ENCODE measurements at places on chromosomes 5 and 9. TPM values are rescaled to one million over a fixed set of nuclear protein-coding genes. Genes with fewer than 3 reads are reported as not detected.

- no peak overlapping the region for H3K4me3 ChIP-seq
- H3K36me3 ChIP-seq = no peaks in the 10 kb centered on the region
- peaks cover 5% of the 10 kb centered on the region for H3K27me3 ChIP-seq
Measured at GRCh38 chr5:135271533-135272310, 127.3 kb downstream of the MACROH2A1 start.

GRCh38 chr9:124286292-124286931, 28.7 kb downstream of the NEK6 start:
- peak overlapping the region; percentile 70 for H3K27ac ChIP-seq
- peaks cover 14% of the 10 kb centered on the region for H3K4me1 ChIP-seq
- no peaks in the 10 kb centered on the region for H3K36me3 ChIP-seq
- DNase-seq = no peak
- H3K27me3 ChIP-seq = no peaks in the 10 kb centered on the region

DNA sequence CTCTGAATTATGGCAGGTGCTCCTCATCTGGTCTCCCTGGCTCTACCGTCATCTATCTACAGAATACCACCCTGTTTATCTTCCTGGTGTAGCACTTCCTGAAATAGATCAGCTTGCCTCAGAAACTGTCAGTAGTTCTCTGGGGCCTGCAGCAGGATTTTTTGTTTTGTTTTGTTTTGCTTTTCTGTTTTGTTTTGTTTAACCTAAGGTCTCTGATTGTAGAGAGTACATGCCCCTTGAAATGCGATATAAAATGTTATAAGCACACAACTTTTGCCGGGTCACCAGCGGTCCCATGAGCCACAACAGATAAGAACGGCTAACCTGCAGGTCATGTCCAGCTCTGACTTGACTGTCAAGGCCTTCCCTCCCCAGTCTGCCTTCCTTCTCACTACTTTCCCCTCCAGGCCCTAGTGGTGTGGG, 26.6 kb upstream of the CREBRF start:
- H3K4me1 ChIP-seq = peaks cover 6% of the 10 kb centered on the region
- no peaks in the 10 kb centered on the region for H3K36me3 ChIP-seq
- H3K27me3 ChIP-seq = no peaks in the 10 kb centered on the region
- H3K4me3 ChIP-seq = no peak overlapping the region

- H3K27ac ChIP-seq = no peak overlapping the region
- DNase-seq = no peak
- H3K4me3 ChIP-seq = no peak overlapping the region
- H3K27me3 ChIP-seq = no peaks in the 10 kb centered on the region
Measured at GRCh38 chr9:105437704-105438103, 10.1 kb upstream of the FSD1L start.

DNA sequence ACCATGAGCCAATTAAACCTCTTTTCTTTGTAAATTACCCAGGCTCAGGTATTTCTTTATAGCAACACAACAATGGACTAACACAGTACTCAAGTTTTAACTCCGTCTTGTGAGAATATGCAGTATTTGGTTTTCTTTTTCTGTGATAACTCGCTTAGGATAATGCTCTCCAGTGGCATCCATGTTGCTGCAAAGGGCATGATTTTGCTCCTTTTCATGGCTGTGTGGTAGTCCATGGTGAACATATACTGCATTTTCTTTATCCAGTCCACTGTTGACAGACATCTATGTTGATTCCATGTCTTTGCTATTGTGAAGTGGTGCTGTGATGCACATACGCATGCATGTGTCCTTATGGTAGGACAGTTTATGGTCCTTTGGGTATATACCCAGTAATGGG, 10.9 kb downstream of the VPS13A start:
- H3K27me3 ChIP-seq = no peaks in the 10 kb centered on the region
- no peak for DNase-seq
- no peak overlapping the region for H3K4me3 ChIP-seq
- no peaks in the 10 kb centered on the region for H3K36me3 ChIP-seq
- H3K4me1 ChIP-seq = no peaks in the 10 kb centered on the region

DNA sequence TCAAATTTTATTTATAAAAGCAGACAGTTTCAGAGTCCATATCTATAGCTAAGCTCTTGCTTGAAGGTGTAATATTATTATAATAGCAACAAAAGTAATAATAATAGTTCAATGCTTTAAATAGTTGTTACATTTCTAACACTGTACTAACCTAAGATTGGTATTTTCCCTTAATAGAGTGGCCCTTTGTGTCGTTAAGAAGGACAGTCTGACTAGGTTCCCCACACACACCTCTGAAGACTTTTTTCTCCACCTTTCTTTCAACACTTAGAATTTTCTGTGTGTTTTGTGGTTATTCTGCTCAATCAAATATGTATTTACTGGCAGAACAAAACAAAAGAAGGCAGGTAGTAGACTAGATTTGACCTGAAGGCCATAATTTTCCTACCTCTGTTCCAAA, 223.2 kb upstream of the ACO1 start:
- no peaks in the 10 kb centered on the region for H3K36me3 ChIP-seq
- H3K4me3 ChIP-seq = no peak overlapping the region
- no peak overlapping the region for H3K27ac ChIP-seq
- no peak for DNase-seq
- no peaks in the 10 kb centered on the region for H3K27me3 ChIP-seq

- DNase-seq = peak; percentile 99
- H3K27ac ChIP-seq = peak within 1 kb of the TSS; percentile 90
- H3K4me1 ChIP-seq = peaks cover 2% of the 10 kb centered on the region
- H3K27me3 ChIP-seq = no peaks in the 10 kb centered on the region
Measured at GRCh38 chr5:41903892-41904799, at the start of gene RIMOC1. Gene RIMOC1, plus strand, starts transcription at chr5:41904344. Its CDS starts 24 bp downstream, at chr5:41904368.

DNA sequence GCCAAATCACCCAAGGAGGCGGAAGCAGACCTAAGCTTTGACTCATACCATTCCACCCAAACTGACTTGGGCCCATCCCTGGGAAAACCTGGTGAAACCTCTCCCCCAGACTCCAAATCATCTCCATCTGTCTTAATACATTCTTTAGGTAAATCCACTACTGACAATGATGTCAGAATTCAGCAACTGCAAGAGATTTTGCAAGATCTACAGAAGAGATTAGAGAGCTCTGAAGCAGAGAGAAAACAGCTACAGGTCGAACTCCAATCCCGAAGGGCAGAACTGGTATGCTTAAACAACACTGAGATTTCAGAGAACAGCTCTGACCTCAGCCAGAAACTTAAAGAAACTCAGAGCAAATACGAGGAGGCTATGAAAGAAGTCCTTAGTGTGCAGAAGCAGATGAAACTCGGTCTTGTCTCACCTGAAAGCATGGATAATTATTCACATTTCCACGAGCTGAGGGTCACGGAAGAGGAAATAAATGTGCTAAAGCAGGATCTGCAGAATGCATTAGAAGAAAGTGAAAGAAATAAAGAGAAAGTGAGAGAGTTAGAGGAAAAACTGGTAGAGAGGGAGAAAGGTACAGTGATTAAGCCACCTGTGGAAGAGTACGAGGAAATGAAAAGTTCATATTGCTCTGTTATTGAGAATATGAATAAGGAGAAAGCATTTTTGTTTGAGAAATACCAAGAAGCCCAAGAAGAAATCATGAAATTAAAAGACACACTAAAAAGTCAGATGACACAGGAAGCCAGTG, 15.8 kb upstream of the TTC23L start:
- no peak overlapping the region for H3K27ac ChIP-seq
- H3K27me3 ChIP-seq = no peaks in the 10 kb centered on the region
- H3K4me3 ChIP-seq = no peak overlapping the region
- DNase-seq = no peak
- no peaks in the 10 kb centered on the region for H3K4me1 ChIP-seq

GRCh38 chr5:91098541-91098940, 284.6 kb downstream of the ARRDC3 start:
- no peak overlapping the region for H3K4me3 ChIP-seq
- no peaks in the 10 kb centered on the region for H3K4me1 ChIP-seq
- H3K27me3 ChIP-seq = no peaks in the 10 kb centered on the region
- no peak for DNase-seq

GRCh38 chr5:30894811-30895210, 298.7 kb upstream of the CDH6 start:
- H3K27me3 ChIP-seq = no peaks in the 10 kb centered on the region
- no peaks in the 10 kb centered on the region for H3K36me3 ChIP-seq
- no peaks in the 10 kb centered on the region for H3K4me1 ChIP-seq
- H3K27ac ChIP-seq = no peak overlapping the region
- no peak overlapping the region for H3K4me3 ChIP-seq

- no peaks in the 10 kb centered on the region for H3K27me3 ChIP-seq
- no peaks in the 10 kb centered on the region for H3K36me3 ChIP-seq
- peaks cover under 1% of the 10 kb centered on the region for H3K4me1 ChIP-seq
Measured at GRCh38 chr9:72401396-72401795, 36.4 kb upstream of the ZFAND5 start.

- H3K36me3 ChIP-seq = no peaks in the 10 kb centered on the region
- H3K4me3 ChIP-seq = no peak overlapping the region
- H3K27ac ChIP-seq = no peak overlapping the region
- no peak for DNase-seq
Measured at GRCh38 chr5:38675443-38675842, 119.0 kb upstream of the LIFR start.

DNA sequence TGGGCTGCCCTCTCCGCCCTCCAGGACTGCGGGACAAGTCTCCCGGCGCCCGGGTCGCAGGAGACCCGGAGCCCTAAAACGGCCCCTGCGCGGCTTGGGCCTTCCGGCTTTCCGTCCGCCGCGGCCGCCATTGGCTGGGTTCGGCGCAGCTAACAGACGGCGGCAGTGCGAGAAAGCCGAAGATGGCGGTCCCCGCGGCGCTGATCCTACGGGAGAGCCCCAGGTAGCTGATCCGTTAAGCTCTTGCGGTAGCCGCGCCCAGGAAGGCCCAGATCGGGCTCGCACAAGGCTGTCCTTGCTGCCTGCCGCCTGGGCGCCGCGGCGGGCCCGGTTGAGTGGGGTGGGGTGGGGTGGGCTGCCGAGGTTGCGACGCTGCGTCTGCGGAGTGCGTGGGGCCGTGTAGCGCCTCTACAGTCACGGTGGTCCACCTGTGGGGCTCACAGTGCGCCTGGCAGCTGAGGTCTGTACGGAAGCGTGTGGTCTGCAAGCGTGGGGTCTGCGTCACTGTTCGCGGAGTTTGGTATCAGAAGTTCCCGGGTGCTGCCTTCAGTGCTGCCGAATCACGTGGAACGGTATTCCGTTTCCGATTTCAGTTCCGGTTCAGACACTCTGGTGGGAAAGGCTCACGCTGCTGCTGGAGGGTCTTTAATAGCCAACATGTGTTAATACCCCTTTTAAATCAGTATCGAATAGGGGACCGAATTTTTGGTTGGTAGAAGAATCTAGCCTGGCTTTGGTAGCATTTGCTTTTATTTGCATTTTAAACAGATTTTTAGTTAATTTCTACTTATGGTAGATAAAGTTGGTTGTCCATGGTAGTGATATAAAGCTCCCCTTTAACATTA, at the start of gene COMMD10:
TSS of gene COMMD10 (plus strand) at position 155 of the 845 bp plus-strand sequence.
- DNase-seq = peak; percentile 66
- H3K36me3 ChIP-seq = no peaks in the 10 kb centered on the region
- peak within 1 kb of the TSS; percentile 96 for H3K4me3 ChIP-seq
- no peaks in the 10 kb centered on the region for H3K4me1 ChIP-seq
- H3K27me3 ChIP-seq = no peaks in the 10 kb centered on the region

GRCh38 chr5:115274584-115274983, 11.9 kb upstream of the PGGT1B start:
- no peak overlapping the region for H3K4me3 ChIP-seq
- DNase-seq = no peak
- H3K36me3 ChIP-seq = no peaks in the 10 kb centered on the region
- H3K4me1 ChIP-seq = no peaks in the 10 kb centered on the region

DNA sequence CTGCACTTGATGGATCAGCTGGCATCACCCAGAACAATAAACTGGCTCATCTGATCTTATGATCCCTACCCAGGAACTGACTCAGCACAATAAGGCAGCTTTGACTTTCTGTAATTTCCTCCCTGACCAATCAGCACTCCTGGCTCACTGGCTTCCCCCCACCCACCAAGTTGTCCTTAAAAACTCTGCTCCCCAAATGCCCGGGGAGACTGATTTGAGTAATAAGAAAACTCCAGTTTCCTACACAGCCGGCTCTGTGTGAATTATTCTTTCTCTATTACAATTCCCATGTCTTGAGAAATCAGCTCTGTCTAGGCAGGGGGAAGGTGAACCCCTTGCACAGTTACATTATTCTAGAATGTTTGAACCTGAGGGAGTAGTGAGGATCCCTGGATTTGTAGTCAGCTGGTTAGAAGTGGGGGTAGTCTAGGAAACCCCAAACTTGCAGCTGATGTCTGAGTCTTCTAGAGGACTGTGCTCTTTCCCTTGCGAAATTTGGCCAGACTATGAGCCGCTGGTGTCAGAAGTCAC, 111.7 kb upstream of the NEK6 start:
- no peaks in the 10 kb centered on the region for H3K36me3 ChIP-seq
- no peak overlapping the region for H3K27ac ChIP-seq
- no peaks in the 10 kb centered on the region for H3K27me3 ChIP-seq
- no peaks in the 10 kb centered on the region for H3K4me1 ChIP-seq
- no peak for DNase-seq

GRCh38 chr9:33988219-33988890, 60.3 kb downstream of the UBAP2 start:
- no peaks in the 10 kb centered on the region for H3K4me1 ChIP-seq
- DNase-seq = no peak
- no peaks in the 10 kb centered on the region for H3K27me3 ChIP-seq
- H3K36me3 ChIP-seq = peaks cover 5% of the 10 kb centered on the region
- H3K4me3 ChIP-seq = no peak overlapping the region

- no peaks in the 10 kb centered on the region for H3K27me3 ChIP-seq
- DNase-seq = no peak
- no peak overlapping the region for H3K4me3 ChIP-seq
- H3K36me3 ChIP-seq = peaks cover 4% of the 10 kb centered on the region
Measured at GRCh38 chr5:176379881-176380280, 8.5 kb downstream of the NOP16 start.

DNA sequence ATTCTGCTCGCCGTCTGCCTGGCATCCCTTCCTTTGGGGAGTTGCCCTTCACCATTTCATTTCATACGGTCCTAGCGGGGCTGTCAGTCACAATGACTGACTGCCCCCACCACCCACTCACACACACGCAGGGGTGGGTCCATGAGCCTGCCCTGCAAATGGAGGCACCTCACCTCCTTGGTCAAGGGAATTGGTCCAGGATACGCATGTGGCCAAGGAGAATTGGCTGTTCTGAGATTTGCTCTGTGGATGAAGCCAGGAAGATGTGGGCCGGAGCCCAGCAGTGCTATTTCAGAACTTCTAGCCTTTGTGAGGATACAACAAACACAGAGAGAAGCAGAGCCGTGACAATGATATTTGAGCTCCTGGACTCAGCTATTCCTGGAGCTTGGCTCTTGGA, 17.0 kb downstream of the C1QTNF2 start:
- DNase-seq = no peak
- H3K27me3 ChIP-seq = no peaks in the 10 kb centered on the region
- H3K4me3 ChIP-seq = no peak overlapping the region
- H3K4me1 ChIP-seq = no peaks in the 10 kb centered on the region

- no peak overlapping the region for H3K4me3 ChIP-seq
- no peaks in the 10 kb centered on the region for H3K4me1 ChIP-seq
- H3K27ac ChIP-seq = no peak overlapping the region
- peak; percentile 27 for DNase-seq
- H3K27me3 ChIP-seq = no peaks in the 10 kb centered on the region
Measured at GRCh38 chr9:72856972-72857623, 95.8 kb downstream of the ALDH1A1 start.

The SPINK7 gene
- total RNA-seq = not detected

The SNX18 gene
- 80.4 TPM for total RNA-seq

The SLC34A1 gene
- not detected for total RNA-seq

The MARCHF3 gene
- total RNA-seq = 1.2 TPM

The PCDHGA9 gene
- 3.9 TPM for total RNA-seq
